Upper lobe of left lung (tissue), 6 donors: ENCODE measurements at places on chromosomes 2 and 18. TPM values are rescaled to one million over a fixed set of nuclear protein-coding genes. Genes with fewer than 3 reads are reported as not detected.

DNER gene
- 1.1 TPM for total RNA-seq

TPO gene
- not detected for total RNA-seq

DCDC2C gene
- total RNA-seq: not detected

MARCHF4 gene
- 0.06 TPM for total RNA-seq

OTOS gene
- not detected for total RNA-seq

FHL2 gene
- 2.4 TPM for total RNA-seq
